Glutamatergic neuron (in vitro differentiated cells): ENCODE measurements at places on chromosomes 16 and 17. TPM values are rescaled to one million over a fixed set of nuclear protein-coding genes. Genes with fewer than 3 reads are reported as not detected.

DNA sequence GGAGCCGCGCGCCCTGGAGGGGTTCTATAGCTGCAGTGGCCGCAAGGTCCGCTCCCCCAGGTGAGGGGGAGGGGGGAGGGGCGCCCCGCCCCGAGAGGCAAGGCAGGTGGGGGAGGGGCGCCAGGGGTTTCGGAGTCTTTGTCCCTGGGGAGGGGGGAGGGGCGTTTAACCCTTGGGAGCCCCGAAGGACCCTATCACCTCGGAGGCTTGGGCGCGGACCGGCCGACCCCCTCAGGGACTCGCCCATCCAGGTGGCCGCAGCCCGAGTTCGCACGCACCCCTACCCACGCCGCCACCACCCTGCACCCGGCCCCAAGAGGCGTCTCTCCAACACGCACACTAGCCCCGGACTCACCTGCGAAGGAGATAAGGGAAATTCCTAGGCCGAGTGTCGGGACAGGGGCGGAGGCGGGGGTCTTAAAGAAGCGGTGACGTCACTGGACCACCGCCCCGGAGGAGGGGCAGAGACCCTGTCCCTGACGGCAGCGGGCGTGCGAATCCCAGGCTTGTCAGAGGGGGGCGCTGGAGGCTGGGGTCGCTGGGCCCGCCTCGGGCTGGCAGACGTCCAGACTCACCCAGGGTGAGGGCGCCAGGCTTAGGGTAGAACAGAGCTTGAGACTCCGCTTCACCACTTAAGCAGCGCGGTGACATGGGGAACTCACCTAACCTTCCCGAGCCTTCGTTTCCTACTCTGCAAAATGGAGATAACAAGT lies at the start of gene CLDN6:
Gene CLDN6, minus strand, starts transcription at position 390 of the 713 bp plus-strand sequence. CDS start 2,162 bp downstream, outside the sequence.
- H3K4me3 ChIP-seq, result peak within 1 kb of the TSS; percentile 90
- peaks cover 9% of the 10 kb centered on the region for H3K4me1 ChIP-seq
- peaks cover 19% of the 10 kb centered on the region for H3K27me3 ChIP-seq
- H3K36me3 ChIP-seq, result no peaks in the 10 kb centered on the region

DNA sequence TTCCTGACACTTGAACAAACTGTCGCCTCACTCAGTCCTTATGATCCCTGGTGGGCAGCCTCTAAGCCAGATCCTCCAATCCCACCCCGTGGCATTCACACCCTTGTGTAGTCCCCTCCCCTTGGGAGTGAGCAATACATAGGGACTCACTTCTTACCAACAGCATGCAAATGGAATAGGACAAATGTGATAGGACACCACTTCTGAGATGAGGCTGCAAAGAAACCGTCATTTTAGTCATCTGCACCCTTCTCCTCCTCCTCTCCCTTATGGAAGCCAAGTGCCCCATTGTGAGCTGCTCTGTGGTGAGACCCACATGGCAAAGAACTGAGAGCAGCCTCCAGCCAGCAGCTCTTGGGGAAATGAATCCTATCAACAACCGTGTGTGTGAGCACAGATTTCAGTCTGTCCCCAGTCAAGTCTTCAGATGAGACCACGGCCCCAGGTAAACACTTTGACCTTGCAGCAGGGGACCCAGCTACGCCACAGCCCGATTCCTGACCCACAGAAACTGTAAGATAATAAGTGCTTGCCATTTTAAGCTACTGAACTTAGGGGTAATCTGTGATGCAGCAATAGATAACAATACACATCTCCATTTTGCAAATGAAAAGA lies 46.9 kb downstream of the ZFHX3 start:
- peaks cover 12% of the 10 kb centered on the region for H3K36me3 ChIP-seq
- no peak overlapping the region for H3K27ac ChIP-seq
- H3K4me3 ChIP-seq, result no peak overlapping the region
- H3K27me3 ChIP-seq, result peaks cover 9% of the 10 kb centered on the region

DNA sequence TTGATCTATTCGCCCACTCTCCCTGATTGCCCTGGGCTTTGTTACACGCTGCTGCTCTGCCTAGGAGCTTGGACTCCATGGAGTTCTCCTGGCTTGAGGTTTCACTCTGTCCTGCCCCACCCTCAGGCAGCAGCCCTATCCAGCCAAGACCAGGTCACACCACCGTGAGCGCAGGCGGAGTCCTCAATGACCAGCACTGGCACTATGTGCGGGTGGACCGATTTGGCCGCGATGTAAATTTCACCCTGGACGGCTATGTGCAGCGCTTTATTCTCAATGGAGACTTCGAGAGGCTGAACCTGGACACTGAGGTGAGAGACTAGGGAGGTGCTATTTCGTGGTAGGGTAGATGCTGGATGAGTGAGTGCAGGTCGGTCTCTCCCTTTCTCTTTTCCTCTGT lies 3.5 kb downstream of the CNTNAP1 start:
- peaks cover 17% of the 10 kb centered on the region for H3K27me3 ChIP-seq
- peaks cover 6% of the 10 kb centered on the region for H3K36me3 ChIP-seq
- H3K27ac ChIP-seq, result peak overlapping the region; percentile 28

DNA sequence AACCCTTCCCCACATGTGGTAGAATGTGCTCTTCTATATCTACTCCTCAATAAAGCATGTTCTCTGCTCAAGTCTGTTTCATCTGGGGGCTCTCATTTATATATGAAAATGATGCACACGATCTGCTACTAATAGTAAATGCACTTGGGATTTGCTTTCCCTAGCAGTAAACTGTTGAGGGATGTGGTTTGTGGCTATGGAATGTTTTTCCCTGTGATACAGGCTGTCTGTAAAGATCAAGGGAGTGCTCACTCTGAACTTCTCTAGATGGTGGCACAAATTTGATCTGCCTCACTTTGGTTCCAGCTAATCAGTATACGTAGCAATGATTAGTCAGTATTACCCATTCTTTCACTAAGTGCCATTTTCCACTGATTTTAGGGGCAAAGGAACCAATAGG lies 18.8 kb downstream of the TAC4 start:
- no peak for DNase-seq
- H3K4me1 ChIP-seq, result no peaks in the 10 kb centered on the region
- H3K27ac ChIP-seq, result no peak overlapping the region

NKD1 gene
- total RNA-seq, result 31.3 TPM
